Hematopoietic multipotent progenitor cell (in vitro differentiated cells): ENCODE measurements at places on chromosomes 5 and 9.

GRCh38 chr9:114249424-114250234 lies 73.3 kb upstream of the ORM1 start:
- DNase-seq: no peak

DNA sequence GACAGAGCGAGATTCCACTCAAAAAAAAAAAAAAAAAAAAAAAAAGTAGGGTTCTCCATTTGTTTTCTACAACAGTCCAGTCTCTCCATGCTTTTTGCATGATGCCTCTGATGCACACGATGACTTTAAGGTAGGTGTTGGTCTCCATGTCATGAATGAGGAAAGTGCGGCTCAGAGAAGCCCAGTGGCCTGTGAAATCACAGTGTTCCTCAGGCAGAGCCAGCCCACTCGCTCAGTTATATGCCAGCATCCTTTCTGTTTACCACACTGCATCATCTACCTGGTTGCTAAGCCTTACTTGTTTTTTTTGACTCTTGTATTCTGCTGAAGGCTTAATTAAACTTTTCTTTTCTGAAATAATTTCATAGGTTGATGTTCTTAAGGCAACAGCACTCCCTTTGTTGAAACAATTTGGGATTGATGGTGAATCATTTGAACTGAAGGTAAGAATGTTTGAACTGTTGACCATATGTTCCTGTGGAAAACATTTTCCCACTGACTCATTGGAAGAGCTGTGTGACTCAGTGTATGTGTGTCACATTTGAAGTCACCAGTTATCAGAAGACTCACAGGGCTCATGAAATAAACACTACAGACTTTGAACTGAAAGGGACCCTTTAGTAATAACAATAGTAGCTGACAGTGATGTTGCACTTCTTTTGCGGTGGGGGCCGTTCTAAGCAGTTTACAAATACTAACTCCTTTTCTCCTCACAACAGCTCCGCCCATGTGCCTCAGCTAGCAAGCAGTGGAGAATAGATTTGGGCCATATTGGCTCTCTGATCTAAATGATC lies 40.2 kb downstream of the RCL1 start:
- DNase-seq: no peak

DNA sequence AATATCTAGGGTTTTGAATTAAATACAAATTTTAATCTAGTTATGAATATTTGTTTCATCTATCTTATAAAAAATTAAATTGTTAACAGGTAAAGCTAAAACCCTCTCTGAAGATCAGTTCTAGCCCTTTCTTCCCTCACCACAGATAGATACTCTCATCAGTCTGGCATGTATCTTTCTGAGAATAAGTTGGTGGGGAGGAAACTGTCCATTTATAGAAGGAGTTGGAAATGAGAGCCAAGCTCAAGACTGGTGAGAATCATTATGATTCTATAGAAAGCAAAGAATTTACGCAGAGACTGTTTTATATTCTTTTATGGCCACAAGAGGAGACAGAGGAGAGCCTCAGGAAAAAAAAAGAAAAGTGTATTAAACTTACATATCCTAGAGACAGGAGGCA lies 59.0 kb downstream of the STARD4 start:
- DNase-seq: no peak

DNA sequence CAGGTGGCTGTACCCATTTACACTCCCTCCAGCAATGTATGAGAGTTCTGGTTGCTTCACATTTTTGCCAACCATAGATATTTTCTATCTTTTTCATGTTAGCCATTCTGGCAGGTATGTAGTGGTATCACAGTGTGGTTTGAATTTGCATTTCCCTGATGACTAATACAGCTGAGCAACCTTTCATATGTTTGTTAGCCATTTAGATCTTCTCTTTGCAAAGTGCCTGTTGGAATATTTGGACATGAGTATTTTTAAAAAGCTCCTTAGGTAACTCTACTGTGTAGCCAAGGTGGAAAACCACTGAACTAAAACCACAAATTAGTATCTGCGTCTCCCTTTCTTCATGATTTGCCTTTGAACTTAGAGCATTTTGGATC lies 31.9 kb downstream of the IRF1 start:
- DNase-seq: no peak

DNA sequence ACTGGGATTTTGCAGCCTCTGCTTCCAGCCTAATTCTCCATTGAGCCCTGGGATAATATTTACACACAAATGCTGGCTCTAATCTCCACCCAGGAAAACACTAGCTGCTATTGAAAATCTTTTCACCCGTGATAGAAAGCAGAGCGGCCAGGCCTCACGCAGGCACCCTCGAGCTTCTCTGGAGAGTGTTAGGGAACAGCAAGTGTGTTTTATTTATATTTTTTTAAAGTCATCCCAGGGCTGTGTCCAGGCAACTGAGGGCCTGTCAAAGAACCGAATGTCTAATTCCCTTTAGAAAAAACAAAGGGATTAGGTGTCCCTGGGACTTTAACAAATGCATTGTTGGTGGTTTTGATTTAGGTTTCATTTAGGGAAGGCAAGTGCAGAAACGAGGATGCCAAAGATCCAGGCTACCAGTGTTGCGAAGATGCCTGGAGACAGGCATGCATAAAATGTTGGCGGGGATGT lies 51.2 kb upstream of the SPRY4 start:
- no peak for DNase-seq

DNA sequence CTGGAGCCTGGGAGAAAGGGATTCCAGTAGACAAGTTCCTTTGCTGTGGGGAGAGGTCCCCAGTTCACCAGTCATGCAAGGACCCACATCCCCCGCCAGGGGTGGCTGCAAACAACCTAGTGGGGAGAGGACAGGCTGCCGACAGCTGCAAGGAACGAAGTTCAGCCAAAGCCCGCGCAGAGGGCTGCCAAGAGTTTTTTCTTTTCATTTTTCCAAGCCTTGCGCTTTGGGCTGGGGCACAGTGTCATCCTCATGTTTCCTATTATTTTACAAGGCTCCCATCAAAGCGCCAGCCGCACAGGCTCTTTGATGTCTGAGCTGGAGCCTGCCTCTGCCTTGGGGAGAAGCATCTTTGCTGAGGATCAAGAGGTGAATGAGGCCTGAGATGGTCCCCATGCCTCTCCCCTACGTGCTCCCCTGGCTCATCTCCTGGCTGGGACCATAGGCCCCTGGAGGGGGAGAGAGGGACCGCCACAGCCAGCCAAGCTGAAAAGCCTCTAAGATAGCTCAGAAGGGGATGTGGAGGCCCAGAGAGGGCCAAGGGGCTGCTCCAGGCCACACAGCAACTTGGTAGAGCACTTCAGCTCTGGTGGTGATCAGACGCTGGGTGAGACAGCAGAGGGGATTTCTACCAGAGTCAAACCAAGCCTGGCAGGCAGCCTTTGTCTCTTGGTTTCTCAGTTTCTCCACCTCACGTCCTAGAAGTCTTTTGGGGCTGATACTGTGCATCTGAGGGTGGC lies 50.4 kb upstream of the SYNPO start:
- no peak for DNase-seq

DNA sequence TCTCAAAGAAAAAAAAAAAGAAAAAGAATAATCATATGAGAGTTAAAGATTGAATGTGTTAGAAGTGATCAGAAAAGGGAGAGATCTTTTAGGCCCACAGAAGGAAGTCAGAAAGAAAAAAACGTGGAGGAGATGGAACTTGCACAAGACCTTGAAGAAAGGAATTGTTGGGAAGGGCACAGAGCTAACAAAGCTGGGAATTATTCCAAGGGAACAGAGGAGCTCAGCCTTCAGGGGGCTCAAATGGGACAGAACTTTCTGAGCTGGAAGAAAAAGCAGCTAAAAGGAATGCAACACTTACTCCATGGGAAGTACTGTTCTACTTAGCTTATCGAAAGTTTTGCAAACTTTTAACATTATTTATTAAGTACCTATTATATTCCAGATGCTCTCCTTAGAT lies 153.4 kb upstream of the ADRA1B start:
- DNase-seq: no peak

DNA sequence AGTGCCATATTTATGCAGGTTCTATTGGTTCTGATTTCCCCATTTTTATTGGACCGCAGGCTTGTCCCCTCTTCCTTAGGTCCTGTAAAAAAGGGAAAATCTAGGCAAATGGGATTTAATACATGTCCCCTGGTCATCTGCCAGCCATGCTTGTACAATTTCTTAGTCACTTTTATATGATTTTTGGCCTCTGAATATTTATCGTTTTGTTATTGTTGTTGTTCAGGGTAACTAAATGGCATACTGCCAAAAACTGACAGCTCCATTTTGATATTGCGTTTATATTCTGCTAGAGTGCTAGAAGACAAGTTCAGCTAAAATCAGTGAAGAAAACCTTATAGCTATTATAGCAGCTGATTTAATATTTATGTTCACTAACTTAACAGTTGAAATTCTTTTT lies 770.2 kb upstream of the FAM174A start:
- DNase-seq: no peak

- DNase-seq: no peak
These were observed 135.9 kb upstream of the ADAMTSL1 start for GRCh38 chr9:18338042-18338441.

GRCh38 chr9:1050125-1050895 lies at the start of gene DMRT2:
DMRT2 (plus strand) TSS chr9:1050357; CDS start chr9:1051614, 1,257 bp downstream.
- peak; percentile 77 for DNase-seq

- no peak for DNase-seq
These were observed 23.4 kb downstream of the DMRTA1 start for GRCh38 chr9:22469928-22470544.

- no peak for DNase-seq
These were observed 509.2 kb downstream of the CETN3 start for GRCh38 chr5:89900346-89900745.

DNA sequence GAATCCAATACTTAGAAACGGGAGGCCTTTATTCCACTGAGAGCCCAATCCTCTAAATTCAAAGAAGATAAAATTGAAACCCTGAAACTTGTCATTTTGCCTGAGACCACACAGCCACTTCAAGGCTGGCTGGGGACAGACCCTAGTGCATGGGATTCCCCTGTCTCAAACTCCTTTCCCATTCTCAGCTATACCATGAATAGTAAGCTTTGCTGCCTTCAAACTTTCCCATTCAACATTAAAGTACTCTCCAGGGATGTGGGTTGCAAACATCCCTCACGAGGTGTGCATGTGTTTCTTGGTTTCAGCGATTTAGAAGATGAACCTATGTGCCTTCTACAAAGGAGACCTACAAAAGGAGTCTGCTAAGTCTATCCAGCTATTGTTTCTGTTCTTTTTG lies 64.6 kb downstream of the GABRB2 start:
- no peak for DNase-seq

DNA sequence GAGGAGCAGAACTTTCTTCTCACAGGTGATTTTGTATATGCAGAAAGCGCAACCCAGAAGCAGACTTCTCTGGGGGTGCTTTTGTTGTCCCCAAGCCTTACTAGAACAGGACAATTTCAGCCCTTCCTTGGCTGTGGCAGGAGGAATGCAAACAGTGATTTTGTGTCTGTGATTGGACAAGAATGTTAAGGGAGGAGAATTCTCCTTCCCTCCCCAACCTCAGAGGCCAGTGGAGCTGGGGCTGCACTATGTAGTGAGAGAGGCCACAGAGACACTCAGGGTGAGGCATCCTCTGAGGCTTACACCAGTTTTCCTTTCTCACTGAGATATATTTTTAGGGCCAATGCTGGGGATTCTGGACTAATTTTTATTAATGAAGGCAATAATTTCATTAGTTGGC lies 58.8 kb downstream of the ZNF366 start:
- no peak for DNase-seq
